ENCODE measurements at places on chromosomes 4 and X.

DNA sequence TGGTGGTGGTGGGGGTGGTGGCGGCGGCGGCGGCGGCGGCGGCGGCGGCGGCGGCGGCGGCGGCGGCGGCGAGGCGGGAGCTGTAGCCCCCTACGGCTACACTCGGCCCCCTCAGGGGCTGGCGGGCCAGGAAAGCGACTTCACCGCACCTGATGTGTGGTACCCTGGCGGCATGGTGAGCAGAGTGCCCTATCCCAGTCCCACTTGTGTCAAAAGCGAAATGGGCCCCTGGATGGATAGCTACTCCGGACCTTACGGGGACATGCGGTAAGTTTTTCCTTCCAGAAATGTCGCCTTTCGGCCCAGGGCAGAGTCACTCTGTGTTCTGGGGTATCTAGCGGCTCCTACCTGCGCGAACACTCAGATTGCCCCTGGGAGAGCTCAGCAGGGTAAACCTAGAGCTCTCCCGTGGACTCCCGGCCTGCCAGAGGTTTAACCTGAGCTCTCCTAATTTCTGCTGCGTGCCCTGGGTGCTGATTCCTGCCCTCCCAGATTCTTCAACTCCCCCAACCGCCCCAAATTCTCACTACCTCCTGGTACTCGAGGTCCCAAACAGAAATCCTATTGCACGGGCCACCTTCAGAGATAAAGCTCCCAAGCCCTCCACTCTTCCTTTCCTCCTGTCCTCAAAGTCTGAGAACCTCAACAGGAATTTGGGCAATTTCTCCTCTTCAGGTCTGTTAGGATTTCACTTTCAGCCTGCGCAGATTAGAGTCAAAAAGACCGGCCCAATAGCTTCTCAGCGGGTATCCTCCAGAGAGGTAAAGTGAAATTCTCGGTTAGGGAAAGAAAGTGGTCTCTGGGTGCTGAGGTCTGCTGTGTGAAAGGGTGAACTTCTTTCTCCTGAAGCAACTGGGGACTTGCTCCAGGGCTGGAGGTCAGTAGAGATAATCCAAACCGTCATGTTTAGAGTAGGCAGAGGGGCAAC is 2.9 kb downstream of the AR start:
- DNase-seq, result no peak

DNA sequence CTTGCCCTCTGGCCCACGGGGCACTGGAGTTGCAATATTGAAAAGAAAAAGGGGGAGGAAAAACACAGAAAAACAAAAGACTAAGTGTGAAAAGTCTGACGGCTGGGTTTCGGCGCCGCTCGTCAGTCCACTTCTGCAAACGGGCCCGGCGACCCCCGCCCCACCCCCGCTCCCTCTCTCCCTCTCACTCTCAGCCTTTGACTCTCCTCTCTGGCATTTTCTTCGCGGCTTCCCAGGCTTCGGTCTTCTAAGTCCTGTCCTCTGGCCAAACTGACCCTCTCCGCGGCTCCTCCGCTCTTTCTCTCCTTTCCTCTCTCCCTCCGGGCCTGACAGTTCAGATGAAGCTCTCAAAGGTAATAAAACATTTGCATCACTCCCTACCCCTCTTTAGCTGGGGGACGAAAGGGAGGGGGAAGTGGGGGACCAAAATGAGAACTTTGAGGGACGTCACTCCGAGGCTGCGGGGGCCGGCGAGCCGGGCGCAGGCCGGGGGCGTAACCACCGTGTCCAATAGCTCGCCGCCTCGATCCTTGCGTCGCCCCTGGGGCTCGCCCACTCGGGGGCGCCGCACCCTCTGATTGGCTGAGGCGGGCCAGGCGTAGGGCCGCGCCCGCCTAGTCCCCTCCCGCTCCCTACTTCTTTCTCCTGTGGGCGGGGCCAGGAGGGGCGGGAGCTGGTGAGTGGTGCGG is at the start of gene NKX6-1:
Gene NKX6-1 (minus strand): TSS at position 358 of the 689 bp plus-strand sequence. CDS start 1,064 bp downstream, outside the sequence.
- peak; percentile 64 for DNase-seq

DNA sequence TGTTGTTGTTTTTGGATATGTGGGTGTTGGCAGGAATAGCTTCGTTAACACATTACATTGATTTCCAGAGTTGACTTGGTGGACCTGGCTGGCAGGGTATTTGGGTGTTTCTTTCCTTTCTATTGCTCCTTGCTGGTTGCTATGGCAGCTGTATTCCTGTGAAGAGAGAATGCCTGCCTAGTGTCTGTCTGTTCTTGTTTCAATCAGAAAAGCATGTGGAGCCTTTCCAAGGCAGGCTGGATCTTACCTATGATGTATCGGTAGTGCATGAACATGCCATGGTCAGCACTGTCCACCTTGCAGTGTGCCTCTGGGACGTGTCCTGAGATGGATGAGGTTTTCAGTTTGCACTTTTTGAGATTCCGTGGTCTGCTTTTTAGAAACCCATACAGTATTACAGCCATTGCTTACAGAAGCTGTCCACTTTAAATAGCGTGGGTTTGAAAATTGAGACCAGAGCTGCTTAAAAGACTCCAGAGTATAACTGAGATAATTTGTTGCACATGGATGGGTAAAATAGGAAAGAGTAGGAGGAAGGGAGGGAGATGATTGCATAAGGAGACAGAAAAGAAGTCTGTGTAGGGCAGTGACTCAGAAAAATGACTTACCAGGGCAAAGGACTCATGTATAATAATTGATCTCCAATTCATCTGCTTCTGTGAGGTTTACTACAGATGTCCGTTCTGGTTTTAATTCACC is 20.0 kb upstream of the AADAT start:
- peak; percentile 4 for DNase-seq

GRCh38 chr4:166896254-166896653 is 338.0 kb downstream of the SPOCK3 start:
- no peak for DNase-seq

GRCh38 chr4:86561256-86561655 is 32.9 kb upstream of the PTPN13 start:
- no peak for DNase-seq

DNA sequence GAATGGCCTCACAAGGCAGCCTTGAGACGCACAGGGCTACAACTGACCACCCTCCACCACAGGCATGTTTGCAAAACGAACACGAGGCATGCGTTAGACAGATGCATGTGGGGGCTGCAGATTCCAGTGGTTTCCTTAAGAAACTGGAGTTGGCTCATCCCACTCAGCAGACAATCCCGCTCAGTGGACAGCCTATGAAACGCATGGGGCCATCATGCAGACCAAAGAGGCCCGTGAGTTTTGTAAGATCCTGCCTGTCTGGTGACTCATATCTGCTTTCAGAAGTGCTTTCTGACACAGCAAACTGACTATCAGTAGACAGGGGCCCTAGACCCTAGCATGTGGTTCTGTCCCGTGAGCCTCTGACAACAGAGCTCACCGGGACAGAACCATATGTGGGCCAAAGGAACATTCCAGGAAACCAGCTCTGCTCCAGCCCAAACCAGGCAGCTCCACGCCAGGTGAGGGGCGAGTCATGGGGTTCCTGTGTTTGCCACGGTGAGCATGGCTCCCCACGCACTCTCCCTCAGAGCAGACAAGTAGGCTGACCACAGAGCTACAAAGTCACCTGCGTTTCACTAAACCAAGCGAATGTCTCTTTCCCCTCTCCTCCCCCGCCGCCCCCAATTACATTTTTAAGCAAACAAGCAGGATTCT is 74.4 kb downstream of the MTMR1 start:
- peak; percentile 61 for DNase-seq

DNA sequence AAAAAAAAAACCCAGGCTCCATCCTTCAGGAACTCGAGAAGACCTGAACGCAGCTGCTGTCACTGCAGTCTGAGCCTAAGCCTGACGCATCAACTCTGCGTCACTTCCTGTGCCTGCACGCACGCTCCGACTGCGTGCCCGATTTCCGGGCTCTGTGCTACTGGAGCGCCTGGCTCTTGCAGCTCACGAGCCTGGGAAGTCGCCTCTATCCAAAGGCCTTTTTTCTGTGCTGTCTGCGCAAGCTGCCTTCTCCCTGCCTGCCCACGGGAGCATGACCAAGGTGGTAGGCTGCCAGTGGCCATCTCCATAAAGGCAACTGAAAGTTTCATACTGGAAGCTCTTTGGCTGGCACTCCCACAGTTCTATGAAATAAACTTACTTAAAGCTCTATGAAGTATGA is 9.9 kb upstream of the GASK1B start:
- DNase-seq, result no peak

GRCh38 chr4:162661913-162662312 is 498.1 kb upstream of the FSTL5 start:
- no peak for DNase-seq

DNA sequence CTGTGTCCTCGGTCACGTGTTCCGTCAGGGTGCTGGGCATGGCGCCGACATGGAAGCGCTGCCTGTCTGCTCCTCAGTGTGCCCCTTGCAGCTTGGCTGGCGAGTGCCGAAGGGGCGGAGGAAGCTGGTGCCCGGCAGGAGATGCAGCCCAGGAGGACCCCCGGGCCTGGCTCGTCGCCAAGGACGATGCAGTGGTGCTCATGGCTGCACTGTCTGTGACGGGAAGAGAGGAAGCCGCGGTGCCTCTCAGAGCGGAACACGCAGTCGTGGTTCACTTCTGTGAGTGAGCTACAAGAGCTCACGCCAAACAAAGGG is 38.1 kb downstream of the FGFRL1 start:
- DNase-seq, result no peak

GRCh38 chrX:31057291-31057690 is 14.6 kb downstream of the FTHL17 start:
- no peak for DNase-seq

GRCh38 chrX:124033821-124034220 is 72.3 kb downstream of the STAG2 start:
- no peak for DNase-seq

- DNase-seq, result no peak
Measured at GRCh38 chrX:18769364-18769763, 61.9 kb downstream of the PPEF1 start.

DNA sequence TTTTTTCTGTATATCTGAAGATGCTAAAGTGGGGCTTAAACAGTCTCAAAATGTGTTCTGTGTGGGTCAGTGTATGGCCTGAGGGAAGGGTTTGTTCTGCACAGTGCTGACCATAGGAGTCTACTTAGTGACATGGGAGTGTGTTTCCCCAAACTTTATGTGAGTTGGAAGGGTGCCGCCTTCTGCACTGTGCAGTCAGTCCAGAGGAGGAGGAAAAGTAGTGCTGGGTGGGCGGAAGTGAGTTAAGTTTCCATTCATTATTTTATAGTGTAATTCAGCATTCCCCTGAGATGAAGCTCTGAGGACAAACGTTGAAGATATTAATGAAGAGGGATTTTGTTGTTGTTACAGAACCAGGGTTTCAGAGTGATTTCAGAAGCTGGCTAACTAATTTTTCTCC is 2.9 kb downstream of the CHST7 start:
- peak; percentile 19 for DNase-seq
